ENCODE measurements at places on chromosomes 2 and 18.

DNA sequence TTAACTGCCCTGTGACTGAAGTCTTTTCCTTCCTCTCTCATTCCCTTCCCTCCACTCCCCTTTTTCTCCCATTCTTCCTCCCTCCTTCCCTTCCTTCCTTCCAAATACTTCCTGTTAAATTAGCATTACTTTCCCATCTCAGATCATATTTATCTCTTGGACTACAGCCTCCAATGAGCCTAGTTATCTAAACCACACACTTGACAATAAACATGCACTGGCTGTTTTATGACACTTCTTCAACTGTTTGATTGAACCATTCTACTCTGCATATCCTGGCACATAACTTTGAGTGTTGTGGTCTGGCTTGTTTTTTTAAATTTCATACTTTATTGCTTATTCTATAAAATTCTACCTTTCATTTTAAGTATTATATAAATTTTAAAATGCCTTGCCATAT, 1860.8 kb upstream of the LRRTM1 start:
- DNase-seq = no peak

GRCh38 chr2:107336526-107336925, 450.6 kb upstream of the ST6GAL2 start:
- DNase-seq = no peak

DNA sequence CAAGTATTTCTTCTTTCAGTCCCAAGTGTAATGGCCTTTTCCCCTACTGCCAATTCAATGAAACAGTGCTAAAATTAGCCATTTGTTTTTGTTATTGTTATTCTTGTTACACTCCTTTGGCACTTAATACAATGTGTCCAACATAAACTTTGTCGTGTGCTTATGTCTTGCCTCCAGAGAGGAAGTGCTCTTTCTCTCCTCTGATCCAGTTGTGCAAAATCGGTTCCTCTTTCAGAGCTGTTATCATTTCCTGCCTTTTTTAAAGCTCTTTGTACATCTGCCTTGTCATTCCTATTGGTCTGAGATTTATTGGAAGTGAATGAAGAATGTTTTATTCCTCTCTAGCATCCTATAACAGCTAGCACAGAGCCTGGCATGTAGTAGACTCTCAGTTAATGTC, 623.2 kb upstream of the ID2 start:
- no peak for DNase-seq

- no peak for DNase-seq
Measured at GRCh38 chr18:62126737-62127136, 60.1 kb downstream of the PIGN start.

DNA sequence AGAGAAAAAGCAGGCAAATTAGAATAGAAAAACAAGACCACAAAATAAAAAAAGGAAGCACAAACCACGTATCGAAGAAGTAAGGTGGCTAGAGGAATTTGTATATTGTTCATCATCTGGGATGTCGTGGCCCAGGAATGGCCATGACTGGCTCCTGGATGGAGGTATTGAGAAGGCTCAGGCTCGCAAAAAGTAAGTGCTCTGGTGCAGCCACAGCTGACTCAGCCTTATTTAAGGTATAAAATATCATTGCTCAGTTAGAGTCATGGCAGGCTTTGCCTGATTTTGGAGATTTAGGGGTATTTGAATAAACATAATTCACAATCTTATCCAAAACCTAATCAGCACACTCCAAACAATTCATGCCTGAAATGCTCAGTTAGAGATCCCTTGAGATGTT, 78.4 kb upstream of the FANCL start:
- DNase-seq = no peak

GRCh38 chr2:128686881-128687555, 368.4 kb upstream of the HS6ST1 start:
- DNase-seq = no peak

DNA sequence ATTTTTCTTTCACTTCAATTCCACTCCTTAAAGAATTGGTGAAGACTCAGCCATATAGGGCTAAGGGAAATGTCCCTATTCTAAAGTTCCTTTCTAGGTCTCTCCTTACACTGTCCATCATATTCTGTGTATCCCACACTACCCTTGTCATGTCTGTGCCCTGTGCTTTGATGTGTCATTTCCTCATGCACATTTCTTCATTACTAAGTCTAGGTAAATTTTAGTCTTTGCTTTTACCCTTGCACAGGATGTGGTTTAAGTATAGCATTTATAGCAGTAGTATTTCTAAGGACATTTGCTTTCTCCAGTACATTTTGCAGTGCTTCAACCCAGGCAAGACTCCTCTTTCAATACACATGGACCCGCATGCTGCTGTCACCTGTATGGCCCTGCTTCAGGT, 221.5 kb upstream of the ACVR2A start:
- no peak for DNase-seq

GRCh38 chr2:74146929-74147726, 584 bp downstream of the BOLA3 start:
- no peak for DNase-seq

- DNase-seq = peak; percentile 25
Measured at GRCh38 chr2:54708584-54709335, 14.7 kb upstream of the EML6 start.

GRCh38 chr2:40440835-40441234, 11.1 kb downstream of the SLC8A1 start:
- DNase-seq = no peak

DNA sequence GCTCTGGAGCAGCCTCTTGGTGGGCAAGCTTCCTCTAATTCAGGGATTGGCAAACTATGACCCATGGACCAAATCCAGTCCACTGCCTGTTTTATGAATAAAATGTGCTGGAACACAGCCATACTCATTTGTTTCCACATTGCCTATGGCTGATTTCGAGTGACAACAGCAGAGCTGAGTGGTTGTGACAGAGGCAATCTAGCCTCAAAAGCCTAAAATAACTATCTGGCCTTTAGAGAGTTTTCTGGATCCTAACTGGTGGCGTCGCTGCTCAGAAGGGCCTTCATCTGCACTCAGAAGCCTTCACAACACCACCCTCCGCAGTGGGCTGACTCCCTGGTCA, 147.1 kb downstream of the CCBE1 start:
- no peak for DNase-seq
